ENCODE measurements at places on chromosomes 11 and 22.

DNA sequence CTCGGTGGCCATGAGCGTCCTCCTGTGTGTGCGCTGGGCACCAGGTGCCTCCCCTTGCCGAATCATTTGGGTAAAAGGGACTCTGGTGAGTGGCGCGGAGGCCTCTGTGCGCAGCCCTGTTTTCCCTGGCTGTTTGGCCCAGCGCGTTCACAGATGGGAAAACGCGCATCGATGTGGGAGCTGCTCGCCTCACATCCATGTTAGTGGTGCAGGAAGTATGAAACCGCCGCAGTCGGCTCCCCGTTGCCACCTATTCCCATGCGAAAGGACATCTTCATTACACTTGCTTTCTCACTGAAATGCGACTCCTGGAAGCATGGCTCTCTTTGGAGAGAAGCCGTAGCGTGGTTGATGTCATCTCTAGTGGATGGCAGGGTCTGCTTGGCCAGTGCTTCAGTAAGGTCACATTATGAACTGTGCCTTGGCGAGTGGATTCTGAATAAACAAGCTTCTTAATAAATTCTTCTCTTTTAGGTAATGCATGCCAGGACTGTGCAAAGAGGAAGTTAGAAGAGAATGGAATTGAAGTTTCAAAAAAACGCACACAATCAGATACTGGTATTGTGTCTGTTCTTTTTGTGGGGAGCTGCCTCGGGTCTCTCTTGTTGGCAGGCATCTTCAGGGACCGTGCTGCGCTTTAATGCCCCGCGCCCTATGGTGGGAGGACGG lies 26.3 kb downstream of the FAM118A start:
- no peak for DNase-seq

DNA sequence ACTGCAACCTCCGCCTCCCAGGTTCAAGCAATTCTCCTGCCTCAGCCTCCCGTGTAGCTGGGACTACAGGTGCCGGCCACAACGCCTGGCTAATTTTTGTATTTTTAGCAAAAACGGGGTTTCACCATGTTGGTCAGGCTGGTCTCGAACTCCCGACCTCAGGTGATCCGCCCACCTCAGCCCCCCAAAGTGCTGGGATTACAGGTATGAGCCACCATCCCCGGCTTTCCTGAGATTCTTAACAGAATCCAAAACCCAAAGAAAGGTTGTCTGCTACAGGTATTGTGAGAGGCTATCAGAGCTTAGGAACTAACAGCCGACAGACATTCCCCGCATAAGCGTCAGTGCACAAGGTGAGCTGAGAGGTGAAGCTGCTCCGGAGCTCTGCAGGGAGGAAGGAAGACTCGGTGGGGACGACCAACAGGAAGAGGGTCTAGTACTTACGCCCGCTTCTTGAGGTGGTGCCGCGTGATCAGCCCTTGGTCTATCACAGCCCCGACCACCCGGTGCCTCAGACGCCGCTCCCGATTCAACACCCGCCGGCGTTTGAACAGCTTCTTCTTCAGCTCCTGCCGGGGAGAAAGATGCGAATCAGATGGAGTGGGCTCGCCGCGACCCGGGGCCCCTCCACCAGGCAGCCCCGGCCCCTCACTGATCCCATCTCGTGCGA lies 470 bp downstream of the C11orf98 start:
- DNase-seq = peak; percentile 60

DNA sequence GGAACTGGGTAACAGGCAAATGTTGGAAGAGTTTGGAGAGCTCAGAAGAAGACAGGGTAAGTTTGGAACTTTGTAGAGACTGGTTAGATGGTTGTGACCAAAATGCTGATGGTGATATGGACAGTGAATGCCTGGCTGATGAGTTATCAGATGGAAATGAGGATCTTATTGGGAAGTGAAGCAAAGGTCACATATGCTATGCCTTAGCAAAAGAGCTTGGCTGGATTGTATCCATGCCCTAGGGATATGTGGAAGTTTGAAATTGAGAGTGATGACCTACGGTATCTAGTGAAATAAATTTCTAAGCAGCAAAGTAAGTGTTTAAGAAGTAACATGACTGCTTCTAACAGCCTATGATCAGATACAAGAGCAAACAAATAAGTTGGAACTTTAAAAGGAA lies 17.8 kb downstream of the BBOX1 start:
- DNase-seq = no peak

GRCh38 chr22:44642096-44642644 lies 59.8 kb upstream of the PRR5 start:
- DNase-seq = no peak

Data from CD4-positive, alpha-beta T cell treated with Interleukin-6 for 4 hours (primary cell).